Cerebellar cortex (tissue), 1 donor: ENCODE measurements at places on chromosomes 4 and X.

- DNase-seq, result peak; percentile 8
Measured at GRCh38 chrX:19017271-19017670, 33.4 kb upstream of the PHKA2 start.

DNA sequence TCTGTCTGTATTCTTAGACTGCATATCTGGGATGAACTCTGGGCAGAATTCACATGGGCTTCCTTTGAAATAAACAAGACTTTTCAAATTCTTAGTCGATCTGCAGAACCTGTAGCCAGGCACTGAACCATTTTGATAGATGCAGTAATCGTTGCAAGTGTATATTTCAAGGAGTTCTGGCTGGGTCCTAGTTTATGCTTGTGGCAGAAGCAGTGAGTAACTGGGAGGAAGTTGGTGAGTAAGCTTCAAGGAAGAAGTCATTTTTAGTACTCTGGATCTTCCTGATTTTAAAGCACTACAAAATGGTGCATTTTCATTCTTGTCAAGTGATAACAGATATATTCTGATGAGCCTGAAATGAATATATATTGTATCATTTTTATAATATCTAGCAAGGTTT is 9.5 kb downstream of the HPRT1 start:
- no peak for DNase-seq

DNA sequence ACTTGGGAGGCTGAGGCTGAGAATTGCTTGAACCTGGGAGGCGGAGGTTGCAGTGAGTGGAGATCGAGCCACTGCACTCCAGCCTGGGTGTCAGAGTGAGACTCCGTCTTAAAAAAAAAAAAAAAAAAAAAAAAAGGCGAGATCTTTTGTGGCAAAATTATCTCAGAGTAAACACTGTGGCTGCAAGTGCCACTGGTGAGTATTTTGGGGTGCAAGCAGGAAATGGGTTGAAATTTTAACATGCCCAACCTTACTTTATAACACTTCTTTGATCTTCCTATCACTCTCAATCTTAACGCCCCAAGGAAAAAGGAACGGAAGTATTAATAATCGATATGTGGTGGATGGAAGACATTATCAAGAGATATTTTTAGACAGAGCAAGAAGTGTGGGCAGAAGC is 32.1 kb downstream of the SLC34A2 start:
- DNase-seq, result no peak

DNA sequence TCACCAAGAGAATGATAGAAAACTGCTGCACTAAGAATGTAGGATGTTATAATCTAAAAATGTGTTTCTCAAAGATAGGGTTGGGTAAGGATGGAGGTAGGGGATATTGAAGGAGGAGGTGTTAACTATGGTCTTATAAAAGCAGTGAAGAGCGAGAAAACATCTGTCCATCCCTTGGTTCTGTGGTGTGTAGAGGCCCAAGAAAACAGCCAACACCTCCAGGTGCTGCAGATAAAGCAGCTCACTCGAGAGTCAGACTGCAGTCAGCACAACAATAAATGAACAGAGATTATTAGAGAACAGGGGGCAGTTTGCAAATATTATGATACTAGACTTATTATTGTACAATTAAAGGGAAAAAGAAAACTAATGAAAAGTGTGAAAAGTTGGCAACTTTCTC is 141.5 kb downstream of the CAMK2D start:
- no peak for DNase-seq

DNA sequence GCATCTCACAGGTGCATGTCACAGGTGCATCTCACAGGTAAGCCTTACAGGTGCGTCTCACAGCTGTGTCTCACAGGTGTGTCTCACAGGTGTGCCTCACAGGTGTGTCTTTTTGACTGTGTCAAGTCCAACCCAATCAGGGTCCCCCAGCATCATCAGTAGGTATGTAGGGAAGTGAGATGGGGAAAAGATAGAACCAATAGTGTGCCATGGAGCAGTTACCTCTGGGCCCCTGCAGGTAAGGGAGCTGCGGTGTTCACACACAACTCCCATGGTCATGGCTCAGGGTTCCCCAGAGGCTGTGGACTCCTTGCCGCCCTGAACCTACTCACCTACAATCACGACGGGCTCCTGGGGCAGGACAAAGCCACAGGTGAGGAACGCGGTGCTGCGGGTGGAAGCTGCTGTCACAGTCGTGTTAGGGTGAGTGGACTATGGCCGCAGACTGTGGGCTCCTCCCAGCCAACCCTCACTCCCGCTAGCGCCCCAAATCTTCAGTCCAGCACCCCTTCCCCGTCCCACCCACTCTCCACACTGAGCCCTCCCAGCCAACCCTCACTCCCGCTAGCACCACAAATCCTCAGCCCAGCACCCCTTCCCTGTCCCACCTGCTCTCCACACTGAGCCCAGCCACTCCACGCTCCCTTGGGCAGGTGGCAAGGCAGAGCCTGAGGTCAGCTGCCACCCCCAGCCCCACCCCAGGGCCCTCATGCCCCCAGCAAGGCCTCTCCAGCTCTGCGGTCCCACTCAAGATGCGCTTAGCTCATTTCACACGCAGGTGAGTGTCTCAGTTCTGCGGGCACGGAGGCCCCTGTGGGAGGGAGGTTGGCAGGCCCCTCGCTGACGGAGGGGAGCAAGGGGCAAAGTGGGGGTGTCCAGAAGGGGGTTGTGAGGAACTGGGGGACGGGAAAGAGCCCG is 2.1 kb upstream of the PDE6B start:
- no peak for DNase-seq

DNA sequence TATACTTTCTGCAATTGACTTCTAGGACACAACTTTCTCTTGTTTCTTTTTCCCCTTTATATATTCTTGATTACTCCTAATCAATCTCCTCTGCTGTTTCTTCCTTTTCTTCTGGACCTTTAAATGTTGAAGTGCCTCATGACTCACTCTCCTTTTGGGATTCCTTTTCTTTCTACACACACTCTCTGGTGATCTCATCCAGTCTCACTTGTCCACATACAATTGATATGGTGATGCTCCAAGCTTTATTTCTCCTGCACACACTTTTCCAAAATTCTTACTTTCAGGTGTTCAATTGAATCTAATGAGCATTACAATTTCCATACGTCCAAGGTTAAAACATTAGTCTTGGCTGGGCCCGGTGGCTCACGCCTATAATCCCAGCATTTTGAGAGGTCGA is 794.8 kb upstream of the EPHA5 start:
- DNase-seq, result no peak

DNA sequence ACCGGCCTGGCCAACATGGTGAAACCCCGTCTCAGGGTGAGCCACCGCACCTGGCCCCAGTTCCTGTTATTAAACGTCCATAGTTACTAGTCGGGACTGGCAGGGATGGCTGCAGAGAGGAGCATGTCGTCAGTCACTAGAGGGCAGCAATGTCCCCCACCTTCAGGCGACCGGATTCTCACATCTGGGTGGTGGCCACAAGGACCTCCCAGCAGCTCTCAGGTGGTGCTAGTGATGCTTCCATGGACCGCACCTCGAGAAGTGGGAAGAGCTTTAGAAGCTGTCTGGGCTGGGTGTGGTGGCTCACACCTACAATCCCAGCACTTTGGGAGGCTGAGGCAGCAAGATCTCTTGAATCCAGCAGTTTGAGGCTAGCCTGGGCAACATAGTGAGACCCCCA is 13.3 kb upstream of the IL3RA start:
- DNase-seq, result peak; percentile 61

- no peak for DNase-seq
Measured at GRCh38 chr4:145843639-145844038, 95.0 kb downstream of the ZNF827 start.

DNA sequence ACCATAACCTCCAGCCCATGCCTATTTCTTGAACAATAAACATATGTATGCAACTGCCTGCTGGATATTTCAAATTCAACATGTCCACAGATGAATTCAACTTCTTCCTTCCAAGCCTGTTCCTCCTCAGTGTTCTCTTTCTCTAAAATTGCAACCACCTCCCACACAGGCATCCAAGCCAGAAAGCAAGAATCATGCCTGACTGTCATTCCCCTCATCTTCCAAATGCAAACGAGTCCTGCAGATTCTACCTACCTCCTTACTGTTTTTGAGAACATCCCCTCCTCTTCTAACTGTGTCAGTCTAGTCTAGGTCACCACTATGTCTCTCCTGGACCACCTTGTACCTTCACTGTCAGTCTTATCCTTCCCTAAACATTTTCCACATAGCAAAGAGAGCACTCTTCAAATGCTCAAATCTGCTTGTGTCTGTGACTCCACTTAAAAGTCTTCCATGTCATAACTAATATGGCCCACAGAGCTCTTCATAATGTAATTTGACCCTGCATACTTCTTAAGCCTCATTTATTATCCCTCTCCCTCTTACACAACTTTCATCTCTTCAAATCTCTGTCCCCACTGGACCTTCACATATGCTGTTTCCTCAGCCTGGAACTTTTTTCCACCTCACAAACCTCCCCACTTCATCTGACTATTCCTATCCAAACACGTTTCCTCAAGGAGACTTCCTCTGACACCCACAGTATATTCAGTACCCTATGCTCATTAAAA is 25.7 kb downstream of the MAPK10 start:
- DNase-seq, result peak; percentile 27

- DNase-seq, result no peak
Measured at GRCh38 chr4:40199999-40200874, 3.4 kb downstream of the RHOH start.

GRCh38 chrX:18174971-18175370 is 45.7 kb downstream of the BEND2 start:
- DNase-seq, result no peak

DNA sequence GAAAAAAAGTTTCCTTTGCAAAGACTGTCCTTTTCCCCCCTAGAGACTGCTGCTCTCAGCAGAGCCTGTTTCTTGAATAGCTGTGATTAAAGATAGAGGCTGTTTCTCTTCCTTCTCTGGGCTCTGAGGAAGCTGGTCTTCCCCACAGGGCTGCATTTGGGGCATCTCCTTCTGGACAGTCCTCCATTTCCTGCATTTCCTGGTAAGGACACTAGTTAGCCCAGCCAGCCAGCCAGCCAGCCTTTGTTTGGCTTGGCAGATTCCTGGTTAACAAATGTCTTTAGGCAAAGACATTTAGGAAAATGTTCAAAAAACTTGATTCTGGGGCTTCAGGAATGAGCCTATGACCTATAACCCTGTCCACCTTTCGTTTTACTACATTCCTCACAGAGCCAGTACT is 34.0 kb upstream of the PLAC1 start:
- no peak for DNase-seq

DNA sequence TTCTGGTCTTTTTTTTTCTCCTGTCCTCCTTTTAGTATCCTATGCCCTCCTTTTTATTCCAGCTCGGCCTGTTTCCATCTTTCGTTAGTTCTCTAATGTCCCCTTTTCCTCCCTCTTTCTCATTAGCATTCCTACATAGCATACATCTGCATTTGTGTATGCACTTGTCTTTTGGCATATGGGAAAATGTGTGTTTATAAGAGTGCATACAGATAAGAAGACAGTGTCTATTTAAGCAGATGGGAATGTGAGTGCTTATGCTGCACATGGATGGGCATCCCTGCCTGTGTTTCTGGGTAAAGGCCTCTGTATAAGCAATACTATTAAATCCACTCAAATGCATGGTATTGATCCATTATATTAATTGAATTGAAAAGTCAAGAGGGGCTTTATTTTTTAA is 7.5 kb upstream of the GABRA2 start:
- no peak for DNase-seq

DNA sequence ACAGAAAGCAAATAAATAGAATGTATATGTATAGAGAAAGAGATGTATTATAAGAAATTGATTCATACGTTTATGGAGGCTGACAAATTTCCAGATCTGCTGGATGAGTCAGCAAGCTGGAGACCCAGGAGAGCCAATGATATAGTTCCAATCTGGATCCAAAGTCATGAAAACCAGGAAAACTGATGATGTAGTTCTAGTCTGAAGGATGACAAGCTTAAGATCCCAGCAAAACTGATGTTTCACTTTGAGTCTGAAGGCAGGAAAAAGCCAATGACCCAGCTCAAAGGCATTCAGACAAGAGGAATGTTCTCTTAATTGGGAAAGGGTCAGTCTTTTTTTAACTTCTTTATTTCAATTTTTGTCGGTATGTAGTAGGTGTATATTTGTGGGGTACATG is 102.6 kb downstream of the LHFPL1 start:
- no peak for DNase-seq

DNA sequence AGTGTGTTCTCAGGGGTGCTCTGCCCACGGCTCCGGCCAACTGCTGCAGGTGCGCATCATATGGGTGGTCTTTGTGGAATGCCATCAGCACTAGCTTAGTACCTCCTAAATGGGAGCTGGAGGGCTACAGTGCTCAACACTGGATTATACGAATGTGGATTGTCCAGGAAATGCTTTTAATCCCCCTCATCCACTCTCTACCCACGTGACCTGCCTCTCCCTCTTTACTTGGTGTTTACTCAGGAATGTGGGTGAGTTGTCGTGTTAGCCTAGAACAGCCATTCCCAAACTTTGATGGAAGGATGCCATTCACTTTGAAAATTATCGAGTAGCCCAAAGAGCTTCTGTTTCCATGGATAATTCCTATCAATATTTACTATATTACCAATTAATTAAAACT is 150.8 kb downstream of the PTTG2 start:
- DNase-seq, result no peak

DNA sequence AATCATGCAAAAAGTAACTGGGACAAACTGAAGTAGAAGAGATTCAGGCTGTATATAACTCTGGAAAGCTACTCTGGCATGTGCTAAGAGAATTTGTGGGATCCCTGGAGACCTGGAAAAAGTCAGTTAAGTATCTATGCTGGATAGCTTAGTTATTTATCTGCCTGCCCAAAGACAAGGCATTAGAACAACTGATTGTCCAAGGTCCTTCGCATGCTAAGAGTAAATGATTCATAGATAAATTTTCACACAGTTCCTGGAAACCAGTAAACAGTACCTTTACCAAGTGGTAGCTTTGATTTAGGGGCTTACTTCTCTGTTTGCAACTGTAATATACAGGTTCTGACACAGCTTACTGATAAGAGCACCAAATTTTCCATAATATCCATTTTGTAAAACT is 104.8 kb downstream of the ATP11C start:
- no peak for DNase-seq

DNA sequence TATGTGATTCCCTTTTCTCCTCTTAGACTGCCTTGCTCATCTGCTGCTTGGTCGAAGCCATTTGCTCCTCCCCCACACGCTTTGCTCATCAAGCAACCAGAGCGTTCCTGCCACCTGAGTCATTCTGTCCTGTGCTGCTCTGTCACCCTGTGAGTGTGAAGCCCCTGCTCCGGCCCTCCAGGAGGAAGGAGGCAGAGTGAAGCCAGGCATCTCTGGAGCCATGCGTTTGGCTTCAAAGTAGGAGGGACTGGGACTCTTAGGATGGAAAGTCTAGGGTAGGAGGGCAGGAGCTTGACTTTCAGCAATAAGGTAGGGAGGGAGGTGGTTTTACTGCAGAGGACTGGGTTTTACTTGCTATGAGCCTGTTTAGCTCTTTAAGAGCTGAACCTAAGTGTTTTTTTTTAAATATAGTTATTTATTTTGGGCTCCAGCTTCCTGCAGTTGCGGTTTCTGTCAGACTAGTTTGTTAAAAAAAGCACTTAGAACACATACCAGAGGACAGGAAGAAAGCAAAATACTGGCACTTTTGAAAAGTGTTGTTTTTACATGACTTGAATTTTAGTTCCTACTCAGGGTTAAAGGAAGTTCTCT is 63.6 kb downstream of the SPINK2 start:
- no peak for DNase-seq

- DNase-seq, result peak; percentile 73
Measured at GRCh38 chr4:86356425-86357210, 3.2 kb downstream of the MAPK10 start.
